ENCODE measurements at places on chromosomes 3 and 15.
A peak's percentile ranks its signal among the peaks of the same experiment; 100 is the strongest.

GRCh38 chr15:45386420-45386819, 8.1 kb upstream of the GATM start:
- DNase-seq, result no peak

GRCh38 chr3:136075811-136076210, 110.3 kb downstream of the PPP2R3A start:
- no peak for DNase-seq

GRCh38 chr3:8769088-8769822, at the start of gene OXTR:
Gene OXTR, minus strand, starts transcription at chr3:8769613. Its CDS starts 1,426 bp downstream, at chr3:8768187.
- peak; percentile 57 for DNase-seq

GRCh38 chr3:138284957-138285477, 44.6 kb downstream of the NME9 start:
- DNase-seq, result no peak

GRCh38 chr3:157045238-157045850, 114.6 kb downstream of the CCNL1 start:
- DNase-seq, result no peak

GRCh38 chr15:71443538-71443937, 328.3 kb downstream of the THSD4 start:
- peak; percentile 40 for DNase-seq

GRCh38 chr3:43001094-43001553, 22.0 kb downstream of the GASK1A start:
- no peak for DNase-seq

GRCh38 chr15:68262514-68263356, 14.8 kb upstream of the FEM1B start:
- DNase-seq, result no peak

GRCh38 chr3:87856126-87856525, 202.7 kb downstream of the CGGBP1 start:
- DNase-seq, result no peak

- no peak for DNase-seq
Observed at GRCh38 chr3:24161841-24162240, 216.8 kb downstream of the NR1D2 start.

DNA sequence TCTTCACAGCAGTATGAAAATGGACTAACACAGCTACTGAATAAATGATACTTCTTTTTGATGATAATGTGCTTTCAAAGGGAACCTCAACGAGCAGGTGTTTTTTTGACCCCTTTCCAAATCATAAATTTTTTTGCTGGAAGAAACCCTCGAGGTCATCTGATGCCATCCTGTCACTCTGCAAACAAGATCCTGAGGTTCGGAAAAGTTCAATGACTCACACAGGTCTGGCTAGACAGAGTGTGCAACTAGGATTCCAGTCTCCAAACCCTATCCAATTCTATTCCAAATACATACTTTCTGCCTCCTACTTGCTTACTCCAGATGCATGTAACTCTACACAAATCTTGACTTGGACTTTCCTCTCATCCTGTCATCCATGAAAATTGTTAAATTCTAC, 124.7 kb downstream of the NEDD4 start:
- no peak for DNase-seq

DNA sequence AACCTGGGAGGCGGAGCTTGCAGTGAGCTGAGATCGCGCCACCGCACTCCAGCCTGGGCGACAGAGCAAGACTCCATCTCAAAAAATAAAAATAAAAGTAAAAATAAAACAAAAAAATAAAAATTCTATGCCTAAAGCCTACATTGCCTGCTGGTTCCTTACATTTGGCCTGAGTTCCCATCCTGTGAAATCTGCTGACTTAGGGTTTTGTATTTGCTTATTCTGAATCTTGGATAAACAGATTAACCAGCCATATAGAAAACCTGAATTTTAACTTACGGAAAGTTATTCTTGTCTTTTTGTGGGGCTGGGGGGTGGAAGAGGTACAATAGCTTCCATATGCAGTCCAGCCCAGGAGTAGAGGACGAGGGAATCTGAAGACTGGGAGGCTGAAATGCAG, 73.7 kb upstream of the UMPS start:
- DNase-seq, result no peak

GRCh38 chr3:3137526-3137925, 10.8 kb downstream of the TRNT1 start:
- DNase-seq, result no peak

GRCh38 chr3:63441262-63441661, 163.2 kb downstream of the SYNPR start:
- no peak for DNase-seq

DNA sequence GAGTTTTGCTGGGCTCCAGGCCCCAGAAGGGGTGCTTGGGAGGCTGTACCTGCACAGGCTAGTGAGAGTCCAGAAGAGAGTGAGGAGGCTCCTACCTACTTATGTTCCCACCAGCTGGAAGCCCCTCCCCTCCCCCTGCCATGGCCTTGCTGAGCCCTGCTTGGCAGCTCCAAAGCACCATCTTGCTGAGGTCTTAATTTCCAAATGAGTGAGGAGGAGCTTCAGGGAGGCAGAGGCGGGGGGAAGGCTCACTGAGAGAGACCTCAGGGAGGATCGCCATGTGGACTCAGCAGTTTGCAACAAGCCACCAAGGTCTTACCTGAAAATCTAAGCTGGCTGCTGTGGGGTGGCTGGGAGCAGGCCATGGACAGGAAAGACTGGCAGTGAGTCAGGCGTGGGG, 8.7 kb upstream of the CACNA2D2 start:
- DNase-seq, result no peak

DNA sequence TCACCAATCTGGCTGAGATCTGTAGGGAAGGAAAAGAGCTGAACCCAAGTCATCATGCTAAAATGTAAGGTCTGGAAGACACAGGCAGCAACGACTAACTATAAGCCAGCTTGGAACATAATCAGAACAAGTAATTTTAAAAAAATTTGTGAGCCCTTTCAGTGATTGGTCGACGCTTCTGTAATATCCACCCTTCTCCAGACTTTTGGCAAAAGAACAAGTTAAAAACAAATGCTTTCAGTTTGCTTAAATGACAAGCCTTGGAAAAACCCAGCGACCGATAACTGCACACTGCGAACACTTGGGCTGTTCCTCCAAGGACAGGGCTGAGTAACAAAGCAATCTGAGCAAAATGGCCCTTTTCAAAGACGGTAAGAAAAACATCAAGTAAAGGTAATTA, 49.6 kb downstream of the PCSK6 start:
- no peak for DNase-seq

DNA sequence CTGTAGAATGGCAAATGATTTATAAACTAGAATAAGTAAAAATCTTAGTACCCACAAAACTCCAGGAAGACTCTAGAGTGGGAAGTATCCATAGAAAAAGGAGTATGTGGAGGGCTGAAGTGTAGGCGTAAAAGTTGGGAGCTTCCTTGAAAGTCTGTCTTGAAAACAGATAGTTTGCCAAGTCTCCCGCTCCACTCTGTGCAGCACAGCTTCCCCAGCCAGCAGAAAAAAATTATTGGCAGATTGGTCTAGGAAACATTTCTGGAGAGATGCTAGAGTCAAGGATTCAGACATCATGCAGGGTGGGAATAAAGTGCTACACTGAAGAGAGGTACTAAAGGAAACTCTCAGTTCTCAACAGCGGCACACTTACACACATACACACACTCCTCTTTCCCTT, 53.4 kb upstream of the CD200R1L start:
- no peak for DNase-seq

DNA sequence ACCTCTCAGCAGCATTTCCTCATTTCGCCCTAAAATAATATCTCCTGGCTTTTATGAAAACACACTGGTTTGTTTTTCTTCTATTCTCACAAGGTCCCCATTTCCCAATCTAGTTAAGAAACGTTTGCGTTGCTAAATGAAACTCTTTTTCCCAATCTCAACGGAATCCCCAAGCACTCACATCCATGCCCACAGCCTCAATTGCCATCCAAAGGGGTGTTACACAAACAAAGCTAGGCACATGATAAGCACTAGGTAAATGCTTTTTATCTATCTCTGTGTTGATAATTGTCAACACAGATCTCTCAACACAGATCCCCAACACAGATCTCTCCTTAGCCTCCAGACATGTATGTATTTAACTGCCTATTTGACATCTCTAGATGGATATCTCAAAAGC, 35.2 kb upstream of the TF start:
- DNase-seq, result no peak

- DNase-seq, result no peak
Observed at GRCh38 chr3:171018156-171018935, 8.2 kb downstream of the SLC2A2 start.

GRCh38 chr3:155602307-155602706, 142.6 kb downstream of the PLCH1 start:
- no peak for DNase-seq

DNA sequence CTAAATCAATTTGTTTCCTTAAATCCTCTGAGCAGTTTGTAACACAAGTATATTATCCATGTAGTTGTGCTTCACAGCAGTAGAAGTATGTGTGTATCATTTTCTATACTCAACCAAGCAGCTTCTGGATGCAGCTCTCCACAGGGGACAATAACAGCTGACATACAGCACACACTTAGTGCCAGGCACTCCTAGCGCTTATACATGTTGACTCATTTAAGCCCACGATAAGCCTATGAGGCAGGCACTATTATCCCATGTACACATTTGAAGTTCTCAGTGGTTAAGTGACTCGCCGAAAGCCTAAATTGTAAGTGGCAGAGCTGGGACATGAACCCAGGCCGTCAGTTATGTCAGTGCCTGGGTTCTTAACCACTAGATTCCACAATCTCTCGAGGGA, 20.3 kb upstream of the LPP start:
- no peak for DNase-seq

DNA sequence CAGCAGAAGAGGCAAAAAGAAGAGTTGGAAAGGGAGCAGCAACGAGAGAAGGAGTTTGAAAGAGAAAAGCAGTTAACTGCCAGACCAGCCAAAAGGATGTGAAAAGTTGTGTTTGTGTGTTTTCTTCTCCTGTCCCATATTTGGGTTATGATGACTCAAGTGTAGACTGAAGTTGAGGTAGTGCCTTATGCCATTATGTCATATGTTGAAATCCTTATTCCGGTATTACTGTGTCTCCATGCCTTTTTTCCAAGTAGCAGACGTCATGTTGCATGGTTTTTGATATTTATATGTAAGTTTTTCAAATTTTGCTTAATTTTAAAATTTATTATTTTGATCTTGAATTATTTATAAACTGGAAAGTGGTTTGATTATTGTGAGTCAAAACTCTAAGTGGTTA, 19.2 kb downstream of the BLOC1S6 start:
- DNase-seq, result no peak

DNA sequence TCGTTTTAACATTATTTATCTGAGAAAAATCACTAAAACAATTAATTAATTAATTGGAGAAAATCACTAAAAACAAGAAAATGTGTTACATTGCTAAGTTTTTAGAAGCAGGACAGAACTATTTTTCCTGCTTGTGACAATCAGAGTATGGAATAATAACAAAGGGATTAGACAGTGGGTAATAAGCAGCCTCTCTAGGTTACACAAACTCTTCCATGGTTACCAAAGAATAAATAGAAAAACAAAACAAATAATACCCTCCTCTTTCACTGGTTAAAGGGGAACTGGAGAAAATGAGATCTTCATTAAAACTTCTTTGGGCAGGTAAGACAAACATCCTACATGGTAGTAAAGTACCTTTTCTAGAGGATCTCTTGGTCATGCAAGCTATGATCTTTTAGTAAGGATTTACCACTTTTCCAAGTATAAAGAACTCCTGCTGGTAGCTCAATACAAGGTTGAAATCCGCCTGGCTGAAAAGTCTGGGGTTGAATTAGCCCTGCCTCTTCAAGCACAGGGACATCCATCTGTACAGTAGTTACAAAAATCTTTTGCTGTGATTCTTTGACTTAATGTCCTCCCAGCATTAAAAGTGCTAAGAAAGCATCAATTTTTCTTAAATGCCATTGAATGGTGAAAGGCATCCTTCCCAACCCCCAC, 2.5 kb upstream of the PLCH1 start:
- DNase-seq, result no peak

- no peak for DNase-seq
Observed at GRCh38 chr3:195185583-195185982, 85.4 kb downstream of the XXYLT1 start.

DNA sequence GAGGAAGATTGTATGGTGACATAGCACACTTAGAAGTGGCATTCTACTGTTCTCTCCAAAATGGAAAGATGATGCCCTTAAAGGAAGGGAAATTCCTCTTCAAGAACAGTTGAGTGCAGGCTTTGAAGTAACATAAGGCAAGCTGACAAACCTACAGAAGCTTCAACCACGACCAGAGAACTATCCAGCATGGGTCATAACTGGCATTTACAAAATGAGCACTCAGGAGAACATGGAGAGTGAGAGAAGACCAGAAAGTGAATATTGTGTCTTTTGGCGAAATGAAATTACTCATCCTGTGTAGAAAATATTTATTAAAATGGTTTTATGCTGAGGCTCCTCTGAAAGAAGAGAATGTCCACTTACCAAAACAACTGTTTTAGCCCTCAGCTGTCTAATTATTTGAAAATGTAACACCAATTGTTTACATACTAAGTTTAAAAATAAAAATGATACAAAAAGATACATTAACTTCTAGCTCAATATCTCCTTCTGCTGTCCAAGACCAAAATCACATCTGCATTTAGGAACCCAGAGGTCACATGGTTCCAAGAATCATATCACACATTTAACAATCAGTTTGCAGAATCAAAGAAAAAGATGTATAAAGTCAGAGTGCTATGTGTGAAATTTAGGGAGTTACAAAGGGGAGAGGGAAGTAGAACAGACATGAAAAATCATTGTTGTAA, 216.9 kb downstream of the ATP8B4 start:
- no peak for DNase-seq

- DNase-seq, result no peak
Observed at GRCh38 chr3:150729682-150730360, 26.1 kb upstream of the ERICH6 start.

GRCh38 chr15:29821416-29822099, 710 bp downstream of the TJP1 start:
- no peak for DNase-seq

DNA sequence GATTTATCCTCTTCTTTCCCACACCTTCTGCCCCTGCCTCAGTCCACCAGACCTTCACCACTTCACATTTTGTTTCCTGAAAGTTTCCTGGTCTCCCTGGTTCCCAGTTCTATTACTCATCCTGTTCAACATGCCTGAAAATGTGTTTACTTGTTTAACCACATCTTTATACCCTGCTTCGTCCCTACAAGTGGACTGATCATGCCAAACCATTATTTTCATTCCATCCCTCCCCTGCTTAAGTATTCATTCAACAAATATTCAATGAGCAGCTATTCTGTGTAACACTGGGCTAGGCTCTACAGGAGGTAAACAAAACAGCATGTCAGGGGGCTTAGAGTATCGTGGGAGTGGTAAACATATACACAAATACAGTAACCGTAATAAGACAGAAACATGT, 5.5 kb downstream of the MYO5A start:
- no peak for DNase-seq

GRCh38 chr15:79872358-79873017, 24.3 kb downstream of the MTHFS start:
- no peak for DNase-seq

- DNase-seq, result no peak
Observed at GRCh38 chr3:50401978-50402595, 42.8 kb upstream of the TMEM115 start.

GRCh38 chr15:67820992-67821783, 4.1 kb upstream of the SKOR1 start:
- peak; percentile 34 for DNase-seq

- DNase-seq, result no peak
Observed at GRCh38 chr3:178308771-178309170, 227.5 kb upstream of the KCNMB2 start.

- no peak for DNase-seq
Observed at GRCh38 chr3:185733980-185734724, 90.7 kb downstream of the IGF2BP2 start.

Measured in stimulated activated CD4-positive, alpha-beta T cell treated with anti-CD3 and anti-CD28 coated beads, Interleukin-4, amount 100 ng/mL, for 1 hour (primary cell).